ENCODE measurements at places on chromosomes 11 and 22.

GRCh38 chr11:111409915-111410314 is 30.8 kb upstream of the POU2AF1 start:
- DNase-seq: no peak

- no peak for DNase-seq
Observed at GRCh38 chr22:24430431-24431308, 3.3 kb downstream of the ADORA2A start.

GRCh38 chr22:22362311-22362710 is 117.7 kb downstream of the VPREB1 start:
- DNase-seq: no peak

DNA sequence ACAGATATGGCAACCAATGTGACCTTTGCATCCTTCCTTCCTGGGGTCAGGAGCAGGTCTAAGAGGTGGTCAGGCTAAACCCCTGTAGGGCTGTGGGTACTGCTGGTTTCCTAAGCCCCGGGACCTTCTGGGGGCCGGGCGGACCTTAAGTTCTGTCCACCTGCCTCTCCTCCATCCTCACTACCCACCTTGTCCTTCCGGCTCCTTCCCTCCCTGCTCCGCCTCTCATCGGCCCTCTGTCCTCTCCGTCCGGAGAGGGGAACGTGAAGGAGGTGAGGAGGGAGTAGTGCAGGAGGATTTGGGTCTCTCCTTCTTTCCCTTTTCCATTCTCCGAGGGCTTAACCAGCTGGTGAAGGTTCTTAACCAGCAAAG is 28.3 kb upstream of the PARVB start:
- no peak for DNase-seq

DNA sequence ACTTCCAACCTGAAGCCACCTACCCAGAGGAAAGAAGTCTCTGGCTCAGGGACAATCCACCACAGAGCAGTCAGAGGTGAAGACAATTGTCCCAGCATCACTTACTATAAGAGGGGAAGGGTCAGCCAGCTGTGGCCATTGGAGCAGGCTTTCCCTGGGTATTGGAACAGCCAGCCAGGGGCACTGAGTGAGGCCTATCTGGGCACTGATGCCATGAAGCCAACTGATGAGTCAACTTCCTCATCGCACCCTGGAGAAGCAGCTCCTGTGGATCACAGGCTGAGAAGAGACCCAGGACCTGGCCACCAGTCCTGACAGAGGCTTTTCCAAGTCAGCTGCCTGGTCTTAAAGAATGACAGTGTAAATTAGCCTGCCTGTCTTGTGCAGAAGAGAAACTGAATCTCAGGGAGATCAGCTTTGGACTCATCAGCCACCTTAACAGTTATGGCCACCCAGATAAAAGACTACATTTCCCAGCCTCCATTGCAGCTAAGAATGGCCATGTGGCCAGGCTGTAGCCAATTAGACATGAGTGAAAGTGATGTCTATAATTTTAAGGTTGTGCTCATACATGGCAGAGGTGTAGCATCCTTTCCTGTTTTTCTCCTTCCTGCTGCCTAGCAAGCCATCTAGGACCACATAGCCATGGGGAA is 19.0 kb downstream of the CHST1 start:
- no peak for DNase-seq

GRCh38 chr11:82714346-82715174 is 19.1 kb downstream of the FAM181B start:
- DNase-seq: no peak

GRCh38 chr11:113105592-113105991 is 144.4 kb downstream of the NCAM1 start:
- DNase-seq: no peak

- DNase-seq: no peak
Observed at GRCh38 chr11:64060263-64060860, 24.6 kb downstream of the FLRT1 start.
